ENCODE measurements at places on chromosomes 1 and 21.

DNA sequence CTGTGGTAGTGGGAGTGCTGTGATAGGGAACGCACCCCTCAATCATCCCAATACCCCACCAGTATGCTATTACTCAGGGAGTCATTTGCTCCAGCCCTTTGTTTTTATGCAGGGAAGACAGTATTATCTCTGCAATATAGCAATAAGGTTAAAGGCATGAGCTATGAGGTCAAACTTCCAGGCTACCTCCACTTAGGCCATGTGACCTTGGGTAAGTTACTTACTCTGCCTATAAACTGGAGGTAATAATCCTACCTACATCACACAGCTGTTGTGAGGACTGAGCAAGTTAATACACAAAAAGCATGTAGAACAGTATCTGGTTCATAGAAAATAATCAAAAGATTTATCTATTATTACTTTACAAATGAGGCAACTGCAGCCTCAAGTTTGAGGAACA, 30.1 kb downstream of the MEF2D start:
- DNase-seq, result no peak

- no peak for DNase-seq
Observed at GRCh38 chr1:243921111-243921510, 71.1 kb upstream of the AKT3 start.

- DNase-seq, result no peak
Observed at GRCh38 chr1:234893725-234894630, 234.7 kb downstream of the TOMM20 start.

- DNase-seq, result no peak
Observed at GRCh38 chr1:17192394-17193221, 12.3 kb upstream of the PADI1 start.

DNA sequence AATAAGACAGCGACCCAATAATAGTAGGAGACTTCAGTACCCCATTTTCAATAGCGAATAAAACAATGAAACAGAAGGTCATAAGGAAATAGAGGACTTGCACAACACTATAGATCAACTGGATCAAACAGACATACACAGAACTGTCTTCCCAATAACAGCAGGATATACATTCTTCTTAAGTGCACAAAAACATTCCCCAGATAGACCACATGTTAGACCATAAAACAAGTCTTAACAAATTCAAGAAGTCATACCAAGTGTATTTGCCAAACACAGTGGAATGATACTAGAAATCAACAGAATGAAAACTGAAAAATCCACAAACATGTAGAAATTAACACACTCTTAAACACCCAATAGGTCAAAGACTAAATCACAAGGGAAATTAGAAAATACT, 78.0 kb downstream of the LBR start:
- DNase-seq, result no peak

- DNase-seq, result no peak
Observed at GRCh38 chr1:155392898-155393411, 72.3 kb downstream of the RUSC1 start.

DNA sequence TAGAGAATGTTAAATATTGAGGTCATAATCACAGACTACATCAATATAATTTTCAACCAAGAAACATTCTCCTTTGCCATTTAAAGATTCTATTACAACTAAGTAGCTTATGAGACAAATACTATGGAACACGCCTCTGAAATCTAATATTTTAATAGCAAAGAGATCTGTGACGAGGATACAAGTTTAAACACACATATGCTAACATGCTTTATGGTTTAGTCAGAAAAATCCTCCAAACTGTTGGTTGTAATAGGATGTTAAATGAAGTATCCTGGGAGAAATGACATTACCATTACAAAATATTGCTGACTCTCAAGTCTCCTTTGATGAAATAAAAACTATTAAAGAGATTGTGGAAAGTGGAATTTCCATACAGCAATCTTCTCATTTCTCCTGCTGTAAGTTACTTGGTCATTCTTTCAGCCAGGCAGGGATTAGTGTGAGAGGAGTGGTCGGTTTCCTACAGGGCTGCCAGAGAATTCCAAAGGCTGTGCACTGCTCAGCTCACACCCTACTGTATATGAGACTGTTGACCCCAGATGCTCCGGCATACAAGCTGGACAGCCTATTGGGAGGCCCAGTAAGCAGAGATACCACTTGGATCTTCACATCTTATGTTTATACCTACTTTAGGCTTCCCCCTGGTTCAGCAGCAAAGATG, 26.6 kb downstream of the SCYL3 start:
- DNase-seq, result no peak

DNA sequence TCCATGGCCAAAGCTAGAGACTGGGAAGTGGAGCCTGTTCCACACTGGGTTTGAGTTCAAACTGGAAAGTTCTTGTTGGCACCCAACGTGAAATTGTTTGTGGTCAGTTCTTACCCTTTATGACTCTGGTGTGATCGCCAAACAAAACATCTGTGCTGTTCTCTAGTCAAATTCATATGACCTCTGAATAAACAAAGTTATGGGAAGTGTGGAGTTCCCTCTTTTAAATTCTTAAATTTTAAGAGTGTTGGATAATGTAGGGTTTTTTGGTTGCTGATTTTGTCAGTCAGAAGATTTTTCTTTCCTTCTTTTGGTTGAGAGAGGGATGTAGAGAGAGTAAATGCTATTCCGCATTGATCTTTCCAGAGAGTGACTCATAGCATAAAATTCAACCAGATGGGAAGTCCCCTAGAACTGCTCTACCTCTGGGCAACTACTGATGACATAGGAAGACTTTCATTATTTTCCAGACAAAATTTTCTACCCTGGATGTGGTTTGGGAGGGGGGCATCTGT, 36.4 kb downstream of the CHML start:
- DNase-seq, result no peak

GRCh38 chr1:229438021-229438420, 4.1 kb upstream of the ACTA1 start:
- DNase-seq, result no peak

DNA sequence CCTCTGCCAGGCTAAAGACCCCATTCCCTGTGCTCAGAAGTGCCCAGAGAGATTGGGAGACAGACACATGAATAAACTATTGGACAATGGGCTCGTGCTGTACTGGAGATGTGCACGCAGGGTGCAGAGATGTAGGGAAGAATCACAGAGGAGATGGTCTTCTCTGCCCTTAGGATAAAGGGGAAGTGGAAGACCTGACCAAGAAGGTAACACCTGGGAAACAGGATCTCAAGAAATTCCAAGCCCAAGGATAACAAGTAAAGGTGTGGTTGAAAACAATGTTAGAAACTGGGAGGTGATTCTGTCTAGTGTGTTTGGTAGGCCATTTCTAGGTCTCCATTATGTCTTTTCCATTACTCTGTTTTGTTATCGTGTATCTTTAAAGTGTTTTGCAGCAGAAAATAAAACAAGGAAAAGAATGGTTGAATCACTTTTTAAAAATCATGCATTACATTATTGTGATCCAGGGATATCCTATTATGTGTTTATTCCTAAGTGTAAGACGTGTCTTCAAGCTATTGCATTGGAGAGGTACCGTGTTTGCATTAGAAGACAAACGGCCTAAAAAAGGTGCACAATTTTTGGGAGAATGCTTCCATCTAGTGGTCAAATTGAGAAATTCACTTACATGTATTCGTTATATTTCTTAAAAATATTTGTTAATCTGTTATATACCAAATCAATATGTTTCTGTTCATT, 40.8 kb upstream of the KCTD3 start:
- no peak for DNase-seq

GRCh38 chr1:31153423-31153822, 86.3 kb downstream of the NKAIN1 start:
- no peak for DNase-seq

DNA sequence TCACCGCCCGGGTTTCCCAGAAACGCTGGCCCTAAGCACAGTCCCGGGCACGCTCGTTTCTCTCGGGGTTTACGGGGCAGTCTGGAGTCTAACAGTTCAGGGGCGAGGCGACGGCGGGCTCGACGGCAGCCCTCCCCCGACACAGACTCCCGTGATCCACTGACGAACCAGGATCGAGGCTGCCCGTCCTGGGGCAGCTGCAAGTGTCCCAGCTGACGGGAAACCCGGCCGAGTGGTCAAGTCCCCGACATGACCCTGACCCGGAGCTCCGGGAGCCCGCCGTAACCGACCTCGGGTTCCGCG, 494 bp downstream of the UBE2J2 start:
- no peak for DNase-seq

- DNase-seq, result peak; percentile 86
Observed at GRCh38 chr1:229625915-229626831, at the start of the genes TAF5L and URB2. Gene TAF5L, minus strand, starts transcription at chr1:229626122. Its CDS starts 11,640 bp downstream, at chr1:229614482. Gene URB2, plus strand, starts transcription at chr1:229626247. Its CDS starts 1,387 bp downstream, at chr1:229627634.

DNA sequence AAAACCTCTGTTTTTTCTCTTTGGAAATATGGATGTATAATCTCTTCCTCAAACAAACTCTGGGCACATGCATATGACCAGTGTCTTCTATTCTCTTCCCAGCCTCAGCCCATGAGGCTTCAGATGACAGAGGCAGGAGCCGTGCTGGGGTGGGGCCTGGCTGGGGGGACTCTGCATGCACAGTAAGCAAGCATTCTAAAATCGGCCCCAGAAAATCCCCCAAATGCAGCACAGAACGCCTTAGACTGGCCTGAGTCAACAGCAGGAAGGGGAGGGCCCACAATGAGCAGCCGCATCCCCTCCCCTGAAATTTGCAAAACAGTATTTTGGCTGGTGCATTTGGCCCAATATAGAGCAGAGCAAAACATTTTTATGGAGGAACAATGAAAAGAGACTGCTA, 47.8 kb downstream of the ITPKB start:
- no peak for DNase-seq

DNA sequence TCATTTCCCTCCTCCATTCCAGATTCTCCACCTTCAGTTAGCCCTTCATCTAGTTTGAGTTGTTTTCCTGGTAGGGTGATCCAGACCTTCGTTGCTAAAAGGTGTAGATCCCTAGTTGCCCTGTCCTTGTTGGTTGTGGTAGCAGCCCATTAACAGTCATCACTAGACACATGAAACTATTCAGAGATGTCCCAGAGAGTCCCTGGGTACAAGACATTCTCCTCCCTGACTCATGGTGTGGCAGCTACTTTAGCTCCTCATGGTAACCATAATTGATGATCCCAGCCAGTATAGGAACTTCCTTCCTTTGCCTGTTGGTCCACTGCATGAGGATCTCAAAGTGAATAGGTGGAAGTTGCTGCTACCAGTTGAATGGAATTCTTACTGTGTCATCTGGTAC, 6.0 kb upstream of the SH2D2A start:
- DNase-seq, result no peak

DNA sequence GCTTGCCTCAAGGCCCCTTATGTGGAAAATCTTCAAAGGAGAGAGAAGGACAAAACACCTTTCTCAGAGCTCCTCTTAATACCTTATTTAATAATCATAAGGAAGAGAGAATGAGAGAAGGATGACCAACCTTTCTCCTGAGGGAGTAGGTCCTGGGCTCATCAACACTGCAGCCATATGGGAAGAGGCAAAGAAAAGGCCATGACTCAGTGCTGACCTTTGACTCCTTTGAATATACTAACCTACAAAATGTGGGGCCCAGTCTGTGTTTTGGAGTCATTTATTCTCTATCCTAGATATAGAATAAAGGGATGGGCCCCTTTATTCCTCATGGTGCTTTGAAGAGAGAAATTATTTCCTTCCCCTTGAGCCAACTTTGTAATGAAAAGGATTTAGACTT, 38.3 kb downstream of the CAMSAP2 start:
- DNase-seq, result no peak

- peak; percentile 46 for DNase-seq
Observed at GRCh38 chr1:220300442-220301121, 28.3 kb upstream of the RAB3GAP2 start.

GRCh38 chr1:160645386-160646130, 1.3 kb downstream of the SLAMF1 start:
- no peak for DNase-seq

- DNase-seq, result no peak
Observed at GRCh38 chr1:65207317-65207716, 59.3 kb downstream of the AK4 start.

DNA sequence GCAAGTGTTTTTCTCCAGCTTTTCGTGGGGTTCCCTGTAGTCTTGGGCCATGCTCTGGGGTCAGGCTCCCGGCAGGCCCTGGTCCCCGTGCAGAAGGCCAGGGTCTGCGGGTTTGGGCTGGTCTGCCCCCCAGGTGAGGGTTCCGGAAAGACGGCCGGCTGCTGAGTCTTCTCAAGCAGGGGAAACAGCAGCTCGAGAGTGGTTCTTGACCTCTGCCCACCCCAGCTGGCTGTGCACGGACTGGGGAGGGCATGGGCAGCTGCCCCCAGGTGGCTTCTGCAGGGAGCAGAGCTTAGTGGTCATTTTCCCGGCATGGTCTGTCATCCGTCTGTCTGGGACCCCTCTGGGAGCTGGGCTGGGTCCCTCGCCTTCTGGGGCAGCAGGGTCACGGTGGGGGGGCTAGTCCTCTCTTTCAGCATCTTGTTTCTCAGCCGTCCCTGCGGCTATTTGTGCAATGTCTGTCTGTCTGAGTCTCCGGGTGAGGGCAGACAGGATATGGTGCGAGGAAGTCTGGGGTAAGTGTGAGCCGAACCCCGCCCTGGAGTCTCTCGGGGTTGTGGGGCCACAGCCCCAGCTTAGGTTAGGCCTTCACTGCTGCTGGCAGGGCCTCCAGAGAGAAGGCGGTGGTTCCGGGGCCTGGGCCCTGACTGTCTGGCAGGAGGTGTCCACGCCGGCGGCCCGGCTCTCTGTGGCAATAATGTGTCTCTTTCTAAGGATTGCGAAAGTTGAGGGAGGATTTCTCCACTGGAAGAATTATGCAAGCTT, 6.1 kb downstream of the SKI start:
- DNase-seq, result peak; percentile 85

- no peak for DNase-seq
Observed at GRCh38 chr1:212686069-212686468, 13.6 kb downstream of the BATF3 start.

DNA sequence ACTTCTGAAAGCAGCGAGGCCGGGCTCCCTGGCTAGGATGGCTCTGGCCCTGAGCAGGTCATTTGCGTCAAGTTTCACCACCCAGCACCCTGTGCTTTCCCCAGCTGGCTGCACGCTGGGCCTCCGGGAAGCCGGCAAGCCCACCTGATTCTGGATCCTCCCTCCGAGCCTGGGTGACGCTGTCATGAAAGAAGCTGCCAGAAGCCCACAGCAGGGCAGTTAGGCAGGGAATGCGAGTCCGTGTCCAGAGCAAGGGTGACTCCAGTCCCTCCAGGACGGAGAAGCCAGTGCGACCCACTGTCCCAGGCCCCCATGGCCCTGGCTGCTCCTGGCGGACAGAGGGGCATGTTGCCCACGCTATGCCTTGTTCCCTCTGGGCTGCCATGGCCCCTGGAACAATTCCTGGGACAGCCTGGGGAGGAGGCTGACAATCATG, 44.4 kb upstream of the PCBP3 start:
- no peak for DNase-seq
